Activated CD4-positive, alpha-beta T cell treated with anti-CD3 and anti-CD28 coated beads for 1 hour (primary cell): ENCODE measurements at places on chromosomes 6 and 20.

DNA sequence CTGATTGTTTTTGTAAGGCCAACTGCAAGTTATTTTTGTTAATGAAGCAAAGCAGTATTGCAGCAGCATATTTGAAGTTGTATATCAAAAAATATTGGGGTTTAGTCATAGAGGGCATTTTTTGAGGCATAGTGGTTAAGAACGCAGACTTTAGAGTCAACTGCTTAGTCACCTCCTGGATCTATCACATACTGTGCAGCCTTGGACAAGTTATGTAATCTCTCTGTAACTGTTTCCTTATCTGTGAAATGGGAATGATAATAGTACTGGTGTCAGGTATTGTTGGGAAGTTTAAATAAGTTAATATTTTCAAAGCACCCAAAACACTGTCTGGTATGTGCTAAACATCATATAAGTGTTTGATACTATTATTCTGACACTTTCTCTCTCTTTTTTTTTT lies 27.2 kb upstream of the EFHC1 start:
- DNase-seq = no peak

DNA sequence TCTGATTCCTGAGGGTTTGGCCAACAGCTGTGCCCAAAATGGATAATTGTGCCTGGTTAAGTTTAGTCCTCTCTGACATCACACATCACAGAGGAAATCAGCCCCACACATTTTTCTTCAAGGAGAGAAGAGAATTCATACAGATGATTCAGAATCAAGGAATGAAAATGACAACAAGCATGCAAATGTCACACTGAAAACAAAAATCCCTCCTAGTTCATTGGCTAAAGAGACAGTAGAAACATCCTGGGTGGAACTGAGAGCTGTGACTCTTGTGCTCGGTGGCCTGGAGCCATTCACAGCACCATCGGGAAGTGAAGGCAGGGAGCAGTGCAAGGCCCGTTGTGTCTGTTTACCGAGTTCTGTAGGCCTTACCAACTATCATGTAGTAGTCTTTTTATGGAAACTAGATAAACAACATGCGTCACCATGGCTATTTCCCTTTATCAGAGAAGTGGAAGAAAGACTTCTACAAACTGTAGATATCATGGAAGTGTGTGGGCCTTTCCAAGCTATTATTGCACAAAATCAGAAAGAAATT lies 81.7 kb upstream of the TENT5A start:
- DNase-seq = no peak

GRCh38 chr6:125994670-125995488 lies 8.5 kb downstream of the TRMT11 start:
- DNase-seq = no peak

- DNase-seq = no peak
These were observed 5.8 kb upstream of the MAP3K5 start for GRCh38 chr6:136798044-136798443.

GRCh38 chr6:161417717-161418462 lies 144.0 kb upstream of the AGPAT4 start:
- DNase-seq = no peak
